ENCODE measurements at places on chromosomes 7 and 10.

DNA sequence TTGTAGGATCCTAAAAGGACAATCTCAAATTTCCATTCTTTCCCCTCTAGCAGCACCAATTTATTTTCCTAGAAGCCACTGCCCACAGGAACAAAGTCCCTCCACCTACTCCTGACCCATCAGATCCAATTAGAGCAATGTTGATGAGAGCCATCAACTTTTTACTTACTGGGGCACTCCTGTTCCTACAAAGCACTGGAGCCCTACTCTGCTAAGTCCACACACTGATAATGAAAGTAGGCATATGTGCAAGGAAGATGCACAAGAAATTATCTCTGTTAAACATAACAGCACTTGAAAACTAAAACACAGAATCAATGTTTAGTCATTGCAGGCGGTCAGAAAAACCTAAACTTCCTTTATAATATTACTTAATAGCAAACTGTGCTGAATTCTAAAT, 3.6 kb downstream of the HERPUD2 start:
- no peak for DNase-seq

DNA sequence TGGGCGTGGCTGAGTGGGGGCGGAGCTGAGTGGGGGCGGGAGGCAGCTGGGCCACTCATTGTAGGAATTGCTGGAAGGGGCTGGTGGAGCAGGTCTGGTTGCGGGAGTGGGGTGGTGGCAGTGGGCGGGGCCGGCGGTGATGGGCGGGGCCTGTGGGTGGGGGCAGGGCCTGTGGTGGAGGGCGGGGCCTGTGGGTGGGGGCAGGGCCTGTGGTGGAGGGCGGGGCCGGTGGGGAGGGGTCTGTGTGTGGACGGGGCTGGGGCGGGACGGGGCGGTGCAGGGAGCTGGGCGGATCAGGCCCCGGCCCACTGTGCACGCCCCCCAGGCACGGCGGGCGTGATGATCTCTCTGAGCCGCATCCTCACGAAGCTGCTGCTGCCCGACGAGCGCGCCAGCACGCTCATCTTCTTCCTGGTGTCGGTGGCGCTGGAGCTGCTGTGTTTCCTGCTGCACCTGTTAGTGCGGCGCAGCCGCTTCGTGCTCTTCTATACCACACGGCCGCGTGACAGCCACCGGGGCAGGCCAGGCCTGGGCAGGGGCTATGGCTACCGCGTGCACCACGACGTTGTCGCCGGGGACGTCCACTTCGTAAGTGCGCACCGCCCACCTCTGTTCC, 14.0 kb downstream of the SLC29A4 start:
- peak; percentile 33 for DNase-seq

GRCh38 chr10:80670774-80671173, 133.1 kb downstream of the SH2D4B start:
- DNase-seq, result no peak

DNA sequence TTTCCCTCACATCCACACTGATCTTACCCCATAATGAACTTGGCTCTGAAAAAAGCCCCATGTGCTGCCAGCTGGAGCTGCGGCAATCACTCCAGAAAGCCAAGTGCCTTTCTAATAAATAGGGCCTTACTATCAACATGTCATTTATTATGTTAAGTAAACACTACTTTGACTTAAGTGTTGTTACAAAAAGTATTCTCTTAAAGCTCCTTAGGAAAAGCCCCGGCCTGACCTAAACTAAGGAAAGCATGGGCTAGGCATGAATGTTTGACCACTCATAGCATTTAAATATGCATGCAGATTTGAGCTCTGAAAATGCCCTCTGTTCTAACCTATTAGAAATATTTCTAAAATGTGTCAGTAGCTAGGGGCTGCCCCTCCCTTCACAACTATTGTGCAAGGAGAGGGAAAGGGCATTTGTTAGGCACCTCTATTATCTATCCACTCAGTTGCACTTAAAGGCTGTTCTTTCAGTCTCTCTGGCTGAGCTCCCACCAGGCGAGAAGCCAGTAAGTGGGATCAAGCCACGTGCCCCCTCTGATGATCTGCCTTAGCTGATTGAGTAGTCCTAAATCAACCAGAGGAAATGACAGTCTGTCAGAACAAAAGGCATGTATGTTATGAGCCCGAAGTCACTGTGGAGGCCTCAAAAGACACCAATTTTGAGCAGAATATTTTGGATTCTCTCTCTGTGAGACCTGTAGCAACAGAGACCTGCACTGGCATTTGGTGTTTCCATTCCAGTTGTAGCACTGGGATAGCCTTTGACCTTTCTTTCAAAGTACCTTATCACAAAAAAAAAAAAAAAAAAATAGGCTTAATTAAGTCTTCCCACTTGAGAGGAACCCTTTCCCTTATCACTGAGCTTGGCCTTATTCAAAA, 77.1 kb downstream of the ITGB8 start:
- no peak for DNase-seq

DNA sequence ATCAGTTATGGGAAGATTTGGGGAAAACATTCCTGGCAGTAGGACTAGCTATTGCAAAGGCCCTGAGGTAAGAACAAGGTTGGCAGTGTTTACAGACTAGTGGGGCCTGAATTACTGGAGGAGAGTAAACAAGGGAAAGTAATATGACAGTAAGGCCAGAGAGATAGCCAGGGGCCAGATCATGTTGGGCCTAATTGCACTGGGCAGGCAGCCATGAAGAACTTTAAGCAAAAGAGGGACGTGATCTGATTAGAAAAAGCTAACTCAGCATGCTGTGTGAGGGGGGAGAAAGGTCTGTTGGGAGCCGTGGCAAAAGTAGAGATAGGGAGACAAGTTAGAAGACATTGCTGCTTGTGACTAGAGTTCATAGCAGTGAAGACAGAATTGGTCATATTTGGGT, 9.2 kb downstream of the NUP42 start:
- DNase-seq, result no peak

DNA sequence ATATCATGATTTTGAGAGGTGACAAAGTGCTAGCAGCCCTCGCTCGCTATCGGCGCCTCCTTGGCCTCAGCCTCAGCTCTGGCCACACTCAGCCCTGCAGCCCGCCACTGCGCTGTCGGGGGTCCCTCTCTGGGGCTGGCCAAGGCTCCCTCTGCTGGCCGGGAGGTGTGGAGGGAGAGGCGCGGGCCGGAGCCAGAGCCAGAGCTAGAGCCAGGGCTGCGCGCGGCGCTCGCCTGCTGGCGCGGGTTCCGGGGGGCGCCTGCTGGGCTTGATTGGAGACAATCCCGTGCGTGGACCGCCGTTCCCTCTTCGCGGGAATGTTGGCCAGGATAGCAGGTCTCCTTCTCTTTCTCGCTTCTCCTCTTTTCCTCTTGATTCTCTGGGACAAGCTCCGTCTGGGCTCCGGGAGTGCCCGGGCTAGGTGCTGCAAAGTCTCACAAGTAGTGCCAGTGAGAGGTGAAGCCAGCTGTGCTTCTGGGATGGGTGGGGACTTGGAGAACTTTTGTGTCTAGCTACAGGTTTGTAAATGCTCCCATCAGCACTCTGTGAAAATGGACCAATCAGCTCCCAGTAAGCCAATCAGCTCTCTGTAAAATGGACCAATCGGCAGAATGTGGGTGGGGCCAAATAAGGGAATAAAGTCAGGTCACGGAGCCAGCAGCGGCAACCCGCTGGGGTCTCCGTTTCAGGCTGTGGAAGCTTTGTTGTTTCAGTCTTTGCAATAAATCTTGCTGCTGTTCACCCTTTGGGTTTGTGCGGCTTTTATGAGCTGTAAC, 43.4 kb upstream of the ELMO1 start:
- DNase-seq, result no peak

DNA sequence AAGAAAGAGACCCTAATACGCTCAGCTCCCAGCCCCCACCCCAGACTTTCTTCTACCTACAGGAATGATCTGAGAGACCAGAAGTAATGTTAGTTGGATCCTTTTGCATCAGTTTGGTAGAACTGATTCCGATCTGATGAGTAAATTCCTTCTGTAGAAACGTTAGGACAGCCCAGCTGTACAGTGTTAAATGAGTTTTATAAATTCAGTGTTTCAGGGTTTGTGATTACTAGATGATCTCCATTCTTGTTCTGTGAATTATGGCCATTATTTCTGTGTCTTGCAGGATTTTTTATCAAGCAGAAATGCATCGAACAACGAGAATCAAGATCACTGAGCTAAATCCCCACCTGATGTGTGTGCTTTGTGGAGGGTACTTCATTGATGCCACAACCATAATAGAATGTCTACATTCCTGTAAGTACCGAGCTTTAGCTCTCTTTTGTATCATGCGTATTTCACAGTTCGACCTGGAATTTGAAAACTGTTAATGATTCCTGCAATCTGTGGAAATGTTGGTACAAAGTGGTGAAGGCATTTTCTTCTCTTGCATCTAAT, 5.3 kb downstream of the BMI1 start:
- DNase-seq, result no peak

DNA sequence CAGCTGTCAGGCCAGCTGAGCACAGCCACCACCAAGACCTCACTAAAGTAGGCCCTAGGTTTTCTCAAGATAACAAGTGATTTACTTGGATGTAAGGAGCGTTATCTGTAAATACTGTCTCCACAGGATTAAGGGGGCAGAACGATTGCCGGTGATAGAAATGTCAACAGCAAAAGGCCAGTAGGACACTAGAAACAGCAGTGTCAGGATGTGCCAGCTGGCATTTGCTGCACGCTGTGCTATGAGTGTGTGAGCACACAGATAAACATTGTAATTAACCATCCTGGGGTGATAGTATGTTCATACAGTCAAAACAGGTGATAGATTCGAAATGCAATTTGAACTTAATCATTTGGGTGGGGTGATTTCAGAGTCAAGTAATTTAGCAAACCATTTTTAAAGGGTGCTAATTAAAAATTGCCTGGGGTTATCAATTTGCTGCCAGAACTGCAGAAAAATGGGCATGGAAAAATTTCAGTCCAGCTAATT, 36.3 kb upstream of the NOBOX start:
- DNase-seq, result no peak

DNA sequence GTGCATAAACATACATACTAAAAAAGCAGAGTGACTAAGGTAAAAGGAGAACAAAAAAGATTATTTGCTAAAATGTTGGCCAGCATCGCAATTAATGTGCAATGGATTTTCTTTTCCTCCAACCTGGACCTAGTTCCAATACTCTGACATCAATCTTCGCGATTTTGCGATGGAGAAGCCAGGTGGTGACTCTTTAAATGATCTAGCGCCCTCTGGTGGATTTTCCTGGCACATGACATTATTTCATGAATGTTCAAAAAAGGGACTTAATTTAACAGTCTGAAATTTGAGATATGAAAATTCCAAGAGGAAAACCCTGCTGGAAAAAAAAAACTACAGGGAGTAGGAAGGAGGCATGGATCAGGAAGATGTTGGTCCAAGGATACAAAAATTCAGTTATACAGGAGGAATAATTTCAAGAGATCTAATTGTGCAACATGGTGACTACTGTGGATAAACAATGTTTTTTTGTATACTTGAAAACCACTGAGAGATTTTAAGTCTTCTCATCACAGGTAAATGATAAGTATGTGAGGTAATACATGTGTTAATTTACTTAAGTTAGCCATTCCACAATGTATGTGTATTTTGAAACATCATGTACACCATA, 4.3 kb upstream of the KCNMA1 start:
- no peak for DNase-seq

DNA sequence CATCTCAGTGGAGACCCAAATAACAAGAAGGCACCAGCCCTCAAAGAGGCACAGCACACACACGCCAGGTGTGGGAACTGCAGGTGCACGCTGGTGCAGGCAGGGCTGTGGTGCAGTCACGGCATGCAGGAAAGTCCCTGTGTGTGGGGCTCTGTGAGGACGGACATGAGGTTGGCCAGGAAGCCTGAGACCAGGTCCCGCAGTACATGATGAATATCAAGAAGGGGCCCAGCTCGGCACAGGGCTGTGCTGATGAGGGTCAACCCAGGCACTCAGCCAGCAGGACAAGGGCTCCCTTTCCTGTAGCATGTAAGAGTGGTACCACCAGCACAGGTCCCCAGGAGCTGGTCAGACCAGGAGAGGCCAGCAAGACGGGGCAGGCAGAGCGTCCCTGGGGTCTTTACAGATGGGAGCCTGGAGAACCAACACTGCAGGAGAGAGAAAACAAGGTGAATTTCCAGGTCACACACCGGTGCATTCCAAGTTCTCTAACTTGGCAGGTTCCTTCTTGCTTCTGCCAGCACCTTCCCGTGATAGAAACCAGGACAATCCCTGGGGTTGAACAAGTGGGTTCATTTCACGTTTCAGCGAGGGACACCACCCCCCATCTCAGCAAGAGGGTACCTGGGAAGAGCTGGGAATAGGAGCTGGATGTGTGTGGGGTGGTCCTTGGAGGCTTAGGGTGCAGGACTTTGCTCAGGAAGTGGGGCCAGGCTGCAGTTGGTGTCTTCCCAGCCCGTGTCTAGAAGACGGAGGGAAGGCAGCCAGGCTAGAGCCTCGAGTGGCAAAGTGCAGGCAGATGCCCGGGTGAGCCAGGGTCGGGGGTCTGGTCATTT, 244.8 kb upstream of the TCERG1L start:
- no peak for DNase-seq

- no peak for DNase-seq
Measured at GRCh38 chr7:26006426-26006825, 145.6 kb upstream of the NFE2L3 start.

- DNase-seq, result no peak
Measured at GRCh38 chr7:20313626-20314025, 17.1 kb upstream of the ITGB8 start.

- no peak for DNase-seq
Measured at GRCh38 chr7:134535272-134535918, 8.0 kb downstream of the AKR1B10 start.

- DNase-seq, result no peak
Measured at GRCh38 chr7:64656489-64656888, 9.4 kb upstream of the ZNF107 start.

DNA sequence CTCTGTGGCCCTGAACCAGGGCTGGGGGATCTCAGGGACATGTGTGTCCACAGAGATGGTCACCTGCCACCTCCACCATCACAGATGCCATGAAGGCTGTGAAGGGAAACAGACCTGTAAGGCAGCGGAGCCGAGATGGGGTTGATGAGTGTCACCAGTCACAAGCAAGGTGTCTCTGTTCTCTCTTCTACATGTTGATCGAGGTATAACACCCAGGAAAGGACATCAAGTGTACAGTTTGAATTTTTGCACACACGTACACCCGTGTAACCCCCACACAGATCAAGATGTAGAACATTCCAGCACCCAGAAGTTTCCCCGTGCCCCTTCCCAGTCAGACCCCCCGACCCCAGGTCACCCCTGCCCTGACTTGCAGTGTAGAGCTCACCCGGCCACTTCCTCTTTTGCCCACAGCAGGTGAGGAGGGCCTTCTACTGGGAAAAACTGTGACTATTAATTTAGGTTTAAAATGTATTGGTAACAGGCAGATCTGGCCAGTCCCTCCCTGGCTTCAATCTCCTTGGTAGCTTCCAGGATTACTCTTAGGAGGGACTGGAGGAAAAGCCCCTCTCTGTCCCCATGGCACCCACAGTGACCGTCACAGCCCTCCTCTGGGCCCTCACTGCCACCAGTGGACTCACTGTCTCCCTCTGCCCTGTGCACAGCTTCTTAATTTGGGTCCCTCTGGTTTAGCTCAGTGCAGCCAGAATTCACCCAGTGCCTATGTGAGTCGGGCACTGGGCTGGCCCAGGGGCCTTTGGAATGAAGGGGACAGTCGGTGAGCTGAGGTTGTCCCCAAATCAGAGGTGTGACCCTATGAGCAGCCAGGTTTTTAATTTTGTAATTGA, 108.2 kb downstream of the LHPP start:
- DNase-seq, result no peak

All from stimulated activated CD8-positive, alpha-beta memory T cell treated with anti-CD3 and anti-CD28 coated beads, Interleukin-4, amount 100 ng/mL, for 4 hours (primary cell).